ENCODE measurements at places on chromosomes 7 and 10.

DNA sequence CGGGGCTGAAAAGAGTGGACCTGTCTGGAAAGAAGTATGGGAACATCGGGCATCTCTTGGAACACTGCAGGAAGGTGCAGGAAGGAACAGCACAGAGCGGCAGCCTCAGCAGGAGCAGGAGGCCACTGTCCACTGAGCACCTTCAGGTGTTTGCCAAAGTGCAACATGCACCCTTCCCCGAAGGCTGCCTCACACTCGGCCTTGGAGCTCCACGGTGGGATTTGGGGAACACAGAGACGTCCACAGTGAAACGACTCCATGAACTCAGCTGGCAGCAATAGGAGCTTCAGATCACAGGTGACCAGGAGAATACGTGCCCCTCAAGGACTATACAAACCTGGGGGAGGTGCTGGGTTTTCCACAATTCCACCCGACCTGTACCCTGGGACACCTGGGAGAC lies 140.3 kb upstream of the RET start:
- no peak for DNase-seq

GRCh38 chr10:61987951-61988379 lies 86.5 kb downstream of the ARID5B start:
- DNase-seq, result no peak

DNA sequence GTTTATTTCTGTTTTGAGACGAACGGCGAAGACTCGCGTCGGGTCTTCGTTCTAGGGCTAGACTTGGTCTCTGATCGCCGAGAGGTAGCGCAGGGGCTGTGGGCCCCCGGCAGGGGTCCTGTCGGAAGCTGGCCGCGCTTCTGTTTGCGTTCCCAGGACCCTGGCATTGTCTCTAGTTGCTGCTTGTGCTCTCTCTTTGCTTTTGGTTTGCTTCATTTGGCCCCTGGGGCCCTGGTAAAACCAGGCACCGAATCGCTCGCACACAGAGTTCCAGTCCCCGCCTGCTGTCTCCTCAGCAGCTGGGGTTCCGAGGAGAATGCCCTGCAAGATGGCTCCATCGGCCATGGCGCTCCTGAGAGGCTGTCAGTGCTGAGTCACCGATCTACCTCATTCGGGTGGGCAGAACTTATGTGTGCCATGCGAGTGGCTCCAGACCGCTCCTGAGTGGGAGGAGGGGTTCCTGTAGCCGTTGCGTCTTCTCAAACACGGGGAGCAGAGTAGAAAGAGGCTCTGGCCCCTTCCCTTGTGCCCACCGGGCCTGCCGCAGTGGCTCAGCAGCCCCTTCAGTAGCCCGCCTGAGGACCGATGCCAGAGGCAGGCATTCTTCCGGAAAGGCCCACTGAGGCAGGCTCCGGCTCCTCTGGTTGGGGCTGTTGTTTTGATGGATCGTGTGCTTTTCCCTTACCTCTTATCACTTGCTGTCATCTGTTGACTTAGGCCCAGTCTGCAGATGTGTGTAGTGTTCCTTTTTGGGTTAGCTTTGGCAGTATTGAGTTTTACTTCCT lies 826 bp downstream of the CHPF2 start:
- peak; percentile 26 for DNase-seq

GRCh38 chr10:71525721-71526120 lies 129.0 kb downstream of the CDH23 start:
- DNase-seq, result no peak

- DNase-seq, result no peak
Measured at GRCh38 chr10:69202332-69202731, 17.8 kb upstream of the HKDC1 start.

GRCh38 chr10:128817636-128818035 lies 649.4 kb upstream of the MGMT start:
- no peak for DNase-seq

- DNase-seq, result no peak
Measured at GRCh38 chr7:37212051-37212450, 236.6 kb downstream of the ELMO1 start.

DNA sequence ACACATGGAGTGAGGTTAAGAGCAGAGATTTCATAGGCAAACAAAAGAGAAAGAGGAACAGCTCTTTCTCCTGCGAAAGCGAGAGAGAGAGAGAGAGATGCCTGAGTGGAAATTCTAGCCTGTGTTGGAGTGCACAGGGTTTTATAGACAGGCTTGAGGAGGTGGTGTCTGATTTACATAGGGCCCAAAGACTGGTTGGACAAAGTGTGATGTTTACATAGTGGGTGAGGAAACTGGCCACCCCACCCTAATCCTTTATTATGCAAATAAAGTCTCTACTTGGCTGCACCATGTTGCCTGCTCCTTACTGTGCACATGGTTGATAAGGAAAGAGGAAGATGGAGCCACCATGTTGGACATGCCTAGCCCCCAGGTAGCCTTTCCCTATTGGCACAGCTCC lies 967.8 kb upstream of the SORCS1 start:
- DNase-seq, result no peak

GRCh38 chr7:22173685-22174573 lies 183.0 kb downstream of the RAPGEF5 start:
- peak; percentile 2 for DNase-seq

DNA sequence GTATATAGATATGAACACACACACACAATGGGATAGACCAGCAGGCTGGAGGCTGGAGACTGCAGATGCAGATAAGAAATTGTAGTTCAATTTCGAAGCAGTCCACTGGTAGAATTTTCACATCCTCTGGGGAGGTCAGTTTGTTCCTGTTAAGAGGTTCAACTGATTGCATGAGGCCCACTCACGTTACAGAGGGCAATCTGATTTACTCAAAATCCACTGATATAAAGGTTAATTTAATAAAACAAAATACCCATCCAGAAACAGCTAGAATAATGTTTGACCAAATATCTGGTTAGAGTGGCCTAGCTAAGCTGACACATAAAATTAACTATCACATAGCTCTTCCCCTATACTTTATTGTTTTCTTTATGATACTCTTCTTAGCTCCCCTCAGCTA lies 162.9 kb upstream of the SMIM30 start:
- no peak for DNase-seq

- no peak for DNase-seq
Measured at GRCh38 chr7:129465080-129465479, 30.8 kb downstream of the STRIP2 start.

DNA sequence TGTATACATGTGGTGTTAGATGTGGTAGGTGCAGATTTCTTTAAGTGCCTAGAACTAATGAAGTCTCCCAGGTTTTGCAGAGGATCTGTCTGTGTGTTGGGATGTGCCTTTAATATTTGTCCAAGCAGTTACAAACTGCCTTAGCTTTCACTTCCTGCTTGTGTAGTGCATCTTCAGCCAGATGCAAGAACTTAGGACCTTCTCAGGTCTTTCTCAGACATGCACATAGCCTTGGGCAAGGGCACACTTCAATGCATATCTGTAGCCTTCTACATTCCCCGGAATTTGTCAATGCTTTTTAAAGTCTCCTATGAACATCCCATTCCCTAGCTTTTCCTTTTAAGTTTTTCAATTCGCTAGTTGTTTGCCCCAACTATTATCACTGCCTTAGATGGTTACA lies 47.2 kb upstream of the SLC39A12 start:
- DNase-seq, result no peak

GRCh38 chr10:119135513-119135881 lies 30.0 kb downstream of the SFXN4 start:
- peak; percentile 10 for DNase-seq

DNA sequence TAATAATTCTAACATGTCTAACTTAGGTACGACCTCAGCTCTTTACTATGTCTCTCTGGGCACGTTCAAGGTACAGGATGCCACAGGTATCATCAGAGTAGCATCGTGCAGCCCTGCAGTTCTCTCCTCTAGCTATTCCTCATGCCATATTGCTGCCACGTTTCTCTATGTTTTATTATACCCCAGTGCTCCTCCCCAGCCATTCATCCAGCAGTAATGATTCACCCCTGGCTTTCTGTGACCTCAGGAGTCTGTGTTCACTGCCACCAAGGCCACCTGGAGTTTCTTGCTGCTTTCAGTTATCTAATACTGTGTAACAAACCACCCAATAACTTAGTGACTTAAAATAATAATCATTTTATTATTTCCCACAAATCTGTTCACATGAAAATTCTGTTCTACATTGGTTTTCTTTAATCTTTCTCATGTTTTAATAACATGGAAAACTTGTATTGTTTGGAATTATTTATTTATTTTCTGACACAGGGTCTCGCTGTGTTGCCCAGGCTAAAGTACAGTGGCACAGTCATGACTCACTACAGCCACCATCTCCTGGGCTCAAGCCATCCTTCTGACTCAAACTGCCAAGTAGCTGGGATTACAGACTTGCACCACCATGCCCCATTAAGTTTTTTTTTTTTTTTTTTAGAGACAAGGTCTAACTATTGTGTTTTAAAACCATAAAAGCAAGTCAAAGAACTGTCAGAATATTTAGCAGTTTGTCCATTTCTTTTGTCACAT lies 21.8 kb downstream of the REEP3 start:
- no peak for DNase-seq

- DNase-seq, result no peak
Measured at GRCh38 chr7:82373926-82374635, 69.5 kb downstream of the CACNA2D1 start.

DNA sequence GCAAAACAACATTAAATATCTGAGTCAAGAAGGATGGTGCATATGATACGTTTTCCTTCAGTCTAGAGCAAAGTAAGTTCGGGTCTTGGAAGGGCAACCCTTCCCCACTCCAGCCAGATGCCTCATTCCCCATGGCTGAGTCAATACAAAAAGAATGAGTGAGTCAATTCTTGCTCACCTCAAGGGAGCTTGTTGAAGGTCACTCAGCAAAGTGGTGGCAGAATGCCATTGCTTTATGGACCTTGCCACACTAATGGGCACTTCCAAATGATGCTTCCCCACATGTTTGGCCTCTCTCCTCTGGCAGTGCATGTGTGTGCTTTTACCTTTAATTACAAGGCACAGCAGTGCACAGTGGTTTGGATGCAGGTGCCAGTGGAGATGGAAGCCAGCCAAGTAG lies 296.5 kb downstream of the SORCS3 start:
- DNase-seq, result no peak

- DNase-seq, result no peak
Measured at GRCh38 chr10:55048830-55049498, 247.9 kb upstream of the PCDH15 start.

DNA sequence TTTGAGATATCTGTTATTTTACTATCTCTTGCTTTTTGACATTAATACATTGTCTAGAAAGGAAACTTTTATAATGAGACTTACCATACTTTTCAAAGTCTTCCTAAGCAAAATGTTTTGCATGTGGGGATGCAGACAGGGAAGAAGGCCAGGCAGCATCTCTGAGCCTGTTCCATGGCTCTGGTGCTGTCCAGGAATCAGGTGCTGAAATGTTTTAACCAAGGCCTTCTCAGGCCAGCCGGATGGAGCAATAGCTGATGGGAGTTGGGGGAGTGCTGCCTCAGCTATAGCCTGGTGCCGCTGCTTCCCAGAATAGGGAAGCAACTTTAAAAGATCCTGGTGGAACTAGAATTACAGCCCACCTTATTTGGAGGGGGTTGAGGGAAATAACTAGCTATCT lies 38.5 kb downstream of the CRTAC1 start:
- DNase-seq, result no peak

DNA sequence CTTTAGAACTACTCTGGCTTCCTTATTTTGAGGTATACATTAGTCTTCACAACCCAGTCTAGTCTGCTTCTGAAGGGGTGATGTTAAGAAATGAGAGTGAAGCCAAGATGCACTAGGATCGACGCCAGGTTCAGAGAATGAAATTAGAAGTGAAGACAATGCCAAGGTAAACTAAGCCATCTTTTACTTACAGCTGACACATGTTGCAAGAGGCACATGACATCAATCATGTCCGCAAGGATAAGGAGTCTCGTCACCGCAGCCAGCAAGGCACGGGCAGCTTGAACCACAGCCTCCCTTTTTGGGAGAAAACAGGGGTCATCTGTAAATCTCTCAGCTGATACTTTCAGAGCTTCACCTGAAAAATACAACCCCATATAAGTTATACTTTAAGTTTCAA lies 156.7 kb downstream of the CTNNA3 start:
- no peak for DNase-seq

DNA sequence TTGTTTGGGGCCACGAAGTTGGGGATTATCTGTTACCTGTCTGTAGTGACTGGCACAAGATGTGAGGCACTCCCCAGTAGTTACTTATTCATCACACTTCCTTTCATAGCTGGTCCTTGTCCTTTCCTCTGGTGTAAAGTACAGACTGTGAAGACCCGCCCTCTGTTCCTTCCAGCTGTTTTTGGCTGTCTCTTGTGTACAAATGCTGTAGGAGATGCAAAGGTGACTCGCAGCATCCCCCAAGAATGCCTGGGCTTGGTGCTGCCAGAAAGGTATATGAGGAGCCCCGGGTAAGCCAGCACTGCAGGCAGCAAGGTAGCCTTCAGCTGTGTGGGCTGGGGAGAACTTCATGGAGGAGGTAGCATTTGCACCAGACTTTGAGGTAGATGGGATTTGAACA lies 236.6 kb downstream of the EBF3 start:
- DNase-seq, result no peak

DNA sequence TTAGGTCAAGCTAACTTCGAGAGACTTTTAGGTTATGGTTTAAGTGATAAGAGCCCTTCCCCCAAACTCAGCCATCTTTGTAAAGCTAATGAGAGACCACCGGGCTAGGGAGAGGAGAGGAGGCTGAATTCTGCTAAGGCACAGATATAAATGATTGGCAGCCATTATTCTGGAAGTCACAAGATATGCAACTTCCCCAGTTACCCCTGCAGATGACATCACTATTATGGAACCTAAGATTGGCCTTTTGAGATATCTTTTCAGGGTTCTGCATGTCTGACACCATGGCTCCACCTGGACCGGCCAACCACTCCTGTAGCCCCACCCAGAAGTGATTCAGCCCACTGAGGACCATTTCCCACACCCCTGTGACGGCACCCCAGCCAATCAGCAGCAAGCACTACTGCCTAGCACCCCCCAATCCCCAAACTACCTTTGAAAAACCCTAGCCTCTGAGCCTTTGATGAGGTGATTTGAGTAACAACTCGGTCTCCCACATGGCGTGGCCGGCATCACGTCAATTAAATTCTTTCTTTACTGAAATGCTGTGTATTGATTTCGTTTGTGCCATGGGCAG lies 14.4 kb downstream of the VIPR2 start:
- no peak for DNase-seq

GRCh38 chr10:104342941-104343411 lies 4.7 kb upstream of the ITPRIP start:
- no peak for DNase-seq

GRCh38 chr7:101804967-101805366 lies 12.5 kb upstream of the CUX1 start:
- no peak for DNase-seq

DNA sequence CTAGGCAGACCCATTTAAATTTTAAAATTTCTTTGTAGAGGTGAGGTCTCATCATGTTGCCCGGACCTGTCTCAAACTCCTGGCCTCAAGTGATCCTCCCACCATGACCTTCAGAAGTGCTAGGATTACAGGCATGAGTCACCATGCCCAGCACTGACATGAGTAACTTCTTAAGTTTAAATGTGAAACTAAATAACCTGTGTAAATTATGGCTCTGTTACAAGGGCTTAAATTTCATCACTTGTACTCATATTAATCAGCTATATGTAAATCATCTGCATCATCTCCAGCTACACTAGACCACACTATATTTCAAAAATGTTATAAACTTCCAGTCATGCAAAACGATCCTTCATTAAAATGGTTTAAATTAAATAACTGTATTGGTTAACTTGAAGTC lies 56.1 kb downstream of the ATAD1 start:
- no peak for DNase-seq
